Spinal cord (tissue), 10 donors: ENCODE measurements at places on chromosomes 2 and 18.

DNA sequence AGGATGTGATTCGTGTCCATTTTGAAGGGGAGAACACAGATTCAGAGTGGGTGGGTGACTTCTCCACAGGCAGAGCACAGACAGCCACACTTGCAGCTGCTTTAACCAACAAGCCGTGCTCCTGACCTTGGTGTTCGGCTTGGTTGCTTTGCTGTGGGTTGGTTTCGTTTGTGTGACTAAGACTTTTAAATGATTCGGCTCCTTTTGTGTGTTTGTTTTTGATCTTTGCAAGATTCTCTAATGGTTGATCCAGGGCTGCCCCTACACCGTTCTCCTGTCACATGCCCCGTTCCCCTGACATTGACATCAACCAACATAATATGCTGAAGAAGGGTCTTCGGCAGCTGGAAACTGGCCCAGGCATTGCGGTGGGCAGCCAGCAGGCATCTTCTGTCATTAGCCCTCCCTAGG lies 95.9 kb upstream of the MBOAT2 start:
- no peak for DNase-seq

- DNase-seq, result no peak
These were observed 8.1 kb upstream of the DSC3 start for GRCh38 chr18:31050635-31051034.

GRCh38 chr2:174072069-174072468 lies 106.9 kb upstream of the SP3 start:
- DNase-seq, result no peak

DNA sequence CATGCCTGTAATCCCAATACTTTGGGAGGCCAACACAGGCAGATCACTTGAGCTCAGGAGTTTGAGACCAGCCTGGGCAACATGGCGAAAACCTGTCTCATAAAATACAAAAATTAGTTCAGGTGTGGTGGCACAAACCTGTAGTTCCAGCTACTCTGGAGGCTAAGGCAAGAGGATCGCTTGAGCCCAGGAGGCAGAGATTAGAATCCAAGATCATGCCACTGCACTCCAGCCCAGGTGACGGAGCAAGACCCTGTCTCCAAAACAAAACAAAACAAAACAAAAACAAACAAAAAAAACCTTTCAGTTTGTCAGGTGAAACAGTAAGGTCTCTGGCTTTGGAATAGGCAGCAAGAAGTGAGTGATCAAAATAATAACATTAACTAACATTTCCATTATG lies 84.6 kb downstream of the CLHC1 start:
- DNase-seq, result no peak

- no peak for DNase-seq
These were observed 40.6 kb downstream of the MOB4 start for GRCh38 chr2:197556456-197556855.

- DNase-seq, result no peak
These were observed 1046.7 kb upstream of the SLC39A10 start for GRCh38 chr2:194610297-194610696.

DNA sequence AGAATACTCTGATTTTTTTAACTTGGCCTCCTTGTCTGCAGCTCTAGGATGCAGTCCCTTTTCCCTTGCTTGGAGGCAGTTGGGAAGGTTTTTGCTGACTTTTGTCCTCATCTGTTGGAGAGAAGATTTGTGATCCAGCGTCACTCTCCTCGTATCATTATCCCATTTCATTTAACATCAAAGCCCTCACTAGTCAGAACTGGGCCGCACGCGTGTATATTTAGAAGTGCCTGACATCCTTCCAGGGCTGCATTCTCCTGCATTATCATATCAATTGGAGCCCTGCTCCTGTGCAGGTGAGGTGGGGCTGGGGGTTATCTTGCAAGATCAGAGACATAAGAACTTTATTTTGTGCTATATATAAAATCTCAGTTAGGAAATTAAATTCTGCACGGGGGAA lies 435.1 kb upstream of the HS6ST1 start:
- no peak for DNase-seq

DNA sequence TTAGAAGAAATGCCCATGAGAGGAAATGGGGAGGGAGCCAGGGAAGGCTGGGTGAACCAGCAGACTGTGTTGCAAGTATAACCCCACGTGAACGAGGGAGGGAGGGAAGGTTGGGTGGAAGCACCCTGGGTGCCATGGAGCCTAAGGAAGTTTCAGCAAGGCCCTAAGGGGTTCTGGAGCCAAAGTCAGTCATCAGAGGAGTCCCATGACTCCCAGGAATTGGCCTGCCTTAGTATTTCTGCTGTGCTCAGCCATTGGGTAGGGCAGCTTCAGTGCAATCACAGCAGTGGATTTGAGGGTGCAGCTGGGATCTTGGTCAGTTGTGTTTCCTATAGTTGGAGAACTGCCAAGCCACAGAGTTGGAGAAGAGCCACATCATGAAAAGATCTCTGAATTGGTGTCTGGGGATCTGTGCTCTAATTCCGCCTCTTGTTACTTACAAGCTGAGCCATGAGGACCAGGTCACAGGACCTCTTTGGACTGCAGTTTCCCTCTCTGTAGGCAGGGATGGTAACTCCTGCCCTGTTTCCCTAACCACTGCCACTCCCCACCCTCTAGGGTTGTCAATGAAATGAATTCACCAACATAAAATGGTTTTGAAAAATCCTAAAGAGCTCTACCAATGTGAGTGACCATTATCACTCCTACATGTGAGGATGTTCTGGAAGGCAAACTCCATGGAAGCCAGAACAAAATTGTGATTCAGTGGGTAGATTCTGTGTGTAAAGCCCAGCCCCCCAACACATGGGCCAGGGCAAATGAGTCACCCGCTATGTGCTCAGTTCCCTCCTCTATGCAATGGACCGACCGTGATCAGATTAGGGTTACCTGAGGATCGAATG lies 108.9 kb downstream of the CLIP4 start:
- no peak for DNase-seq

GRCh38 chr2:54590216-54591120 lies 133.0 kb upstream of the EML6 start:
- DNase-seq, result no peak

- no peak for DNase-seq
These were observed 161.2 kb downstream of the RTN4 start for GRCh38 chr2:54889053-54889452.
